Uterus (tissue), 4 donors: ENCODE measurements at places on chromosomes 3 and 15. TPM values are rescaled to one million over a fixed set of nuclear protein-coding genes. Genes with fewer than 3 reads are reported as not detected.
A peak's percentile ranks its signal among the peaks of the same experiment; 100 is the strongest.

- DNase-seq, result no peak
Observed at GRCh38 chr3:51896607-51897305, 6.4 kb downstream of the IQCF1 start.

- peak; percentile 36 for DNase-seq
Observed at GRCh38 chr3:52046186-52046901, 10.0 kb downstream of the DUSP7 start.

GRCh38 chr15:52730173-52730572 is 51.0 kb upstream of the ATOSA start:
- no peak for DNase-seq

- no peak for DNase-seq
Observed at GRCh38 chr3:180421221-180421620, 180.7 kb upstream of the TTC14 start.

GRCh38 chr15:74696398-74696729 is 540 bp upstream of the EDC3 start:
- DNase-seq, result no peak

DNA sequence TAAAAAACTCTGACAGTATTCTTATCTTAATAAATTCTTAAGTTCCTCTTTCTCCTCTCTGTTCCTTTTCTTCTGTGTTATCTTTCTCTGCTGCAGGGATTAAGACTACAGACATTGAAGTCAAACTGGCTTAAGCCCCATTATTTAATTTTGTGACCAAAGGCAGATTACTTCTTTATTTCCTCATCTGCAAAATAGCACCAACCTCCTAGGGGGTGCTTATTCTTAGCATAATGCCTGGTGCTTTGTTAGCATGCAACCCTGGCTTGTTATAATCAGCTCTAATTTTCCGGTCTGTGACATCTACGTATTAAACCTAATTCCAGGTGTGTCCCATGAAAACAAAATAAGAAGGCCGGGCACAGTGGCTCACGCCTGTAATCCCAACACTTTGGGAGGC is 23.8 kb downstream of the SEMA6D start:
- DNase-seq, result no peak

DNA sequence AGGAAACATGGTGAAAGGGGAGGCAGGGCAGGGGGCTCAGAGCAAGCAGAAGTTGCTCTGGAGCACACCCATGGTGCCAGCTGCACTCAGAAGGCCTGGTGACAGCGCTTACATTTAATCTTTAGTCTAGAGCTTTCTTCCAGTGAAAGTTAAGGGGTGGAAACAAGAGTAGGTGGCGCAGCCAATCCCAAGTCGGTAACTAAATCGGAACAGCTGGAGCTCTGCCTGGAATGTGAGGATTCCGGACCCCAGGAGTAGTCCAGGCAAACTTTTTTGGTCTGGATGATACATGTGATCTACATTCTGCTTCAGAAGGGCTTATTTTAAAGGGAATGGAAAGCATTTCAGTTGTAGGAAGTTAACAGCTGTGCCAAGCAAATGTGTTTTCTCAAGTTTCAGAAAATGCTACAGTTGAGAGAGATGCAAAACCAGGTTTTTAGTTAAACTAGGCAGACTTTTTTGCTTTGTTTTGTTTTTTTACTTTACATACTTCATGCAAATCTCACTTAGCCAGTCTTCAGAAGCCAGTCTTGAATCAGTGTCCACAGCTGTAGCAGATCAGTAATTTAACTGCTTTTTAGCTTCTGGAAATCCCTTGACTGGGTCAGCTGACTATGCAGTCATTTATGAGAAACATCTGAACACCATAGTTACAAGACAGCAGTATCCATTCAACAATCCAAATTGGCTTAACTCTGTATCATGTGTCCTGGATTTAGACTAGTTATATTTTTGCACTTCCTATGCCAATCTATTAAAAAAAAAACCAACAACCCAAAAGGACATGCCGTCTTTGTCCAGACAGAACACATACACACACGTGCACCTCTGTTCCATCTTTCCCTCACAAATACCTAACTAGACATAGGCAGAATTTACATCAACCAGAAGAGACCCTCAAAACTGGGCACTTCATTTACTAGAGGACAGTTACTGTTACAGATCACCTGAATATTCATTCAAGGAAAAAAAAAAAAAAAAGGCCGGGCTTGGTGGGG is 33.2 kb downstream of the ZNF106 start:
- peak; percentile 81 for DNase-seq

- no peak for DNase-seq
Observed at GRCh38 chr3:160403796-160404470, 4.5 kb downstream of the SMC4 start.

- DNase-seq, result no peak
Observed at GRCh38 chr15:57696146-57696545, 10.4 kb upstream of the POLR2M start.

- peak; percentile 86 for DNase-seq
Observed at GRCh38 chr3:48301020-48301799, 32.3 kb downstream of the SPINK8 start.

- DNase-seq, result no peak
Observed at GRCh38 chr15:70153921-70154717, 56.4 kb upstream of the TLE3 start.

DNA sequence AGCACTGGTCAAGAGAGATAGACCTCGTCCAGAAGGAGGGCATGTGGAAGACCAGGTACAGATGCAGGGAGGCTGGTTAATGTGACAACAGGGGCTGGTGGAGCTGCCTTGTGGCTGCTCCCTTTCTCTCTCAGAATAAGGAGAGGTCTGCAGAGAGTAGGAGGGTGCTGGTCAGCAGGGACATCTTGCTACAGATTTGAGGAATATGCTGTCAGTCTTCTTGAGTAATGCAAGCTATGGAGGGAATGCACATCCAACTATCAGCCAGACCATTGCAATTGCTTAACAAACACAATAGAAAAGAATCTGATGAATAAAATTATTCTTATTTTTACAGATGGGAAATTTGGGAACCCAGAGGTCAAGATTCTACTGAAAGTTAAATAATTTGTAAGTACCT is 20.3 kb upstream of the SIAH2 start:
- DNase-seq, result no peak

GRCh38 chr3:184092199-184092598 is 4.7 kb upstream of the HTR3E start:
- DNase-seq, result no peak

DNA sequence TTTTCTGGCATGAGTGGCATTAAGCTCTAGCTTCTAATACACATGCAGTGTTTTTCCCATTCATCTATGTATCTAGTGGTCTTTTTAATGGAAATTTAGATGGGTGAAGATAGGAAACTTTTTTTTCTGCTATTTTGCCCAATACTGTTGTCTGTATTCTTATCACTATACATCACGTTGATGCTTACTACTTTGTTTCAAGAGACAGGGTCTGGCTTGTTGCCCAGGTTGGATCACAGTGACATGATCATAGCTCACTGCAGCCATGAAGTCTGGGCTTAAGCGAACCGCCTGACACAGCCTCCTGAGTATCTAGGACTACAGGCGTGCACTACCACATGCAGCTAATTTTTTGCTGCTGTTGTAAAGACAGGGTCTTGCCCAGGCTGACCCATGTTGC is 84.6 kb downstream of the PEAK1 start:
- no peak for DNase-seq

- no peak for DNase-seq
Observed at GRCh38 chr15:67783303-67783702, 42.0 kb upstream of the SKOR1 start.

- no peak for DNase-seq
Observed at GRCh38 chr3:189273736-189274135, 102.0 kb downstream of the TPRG1 start.

DNA sequence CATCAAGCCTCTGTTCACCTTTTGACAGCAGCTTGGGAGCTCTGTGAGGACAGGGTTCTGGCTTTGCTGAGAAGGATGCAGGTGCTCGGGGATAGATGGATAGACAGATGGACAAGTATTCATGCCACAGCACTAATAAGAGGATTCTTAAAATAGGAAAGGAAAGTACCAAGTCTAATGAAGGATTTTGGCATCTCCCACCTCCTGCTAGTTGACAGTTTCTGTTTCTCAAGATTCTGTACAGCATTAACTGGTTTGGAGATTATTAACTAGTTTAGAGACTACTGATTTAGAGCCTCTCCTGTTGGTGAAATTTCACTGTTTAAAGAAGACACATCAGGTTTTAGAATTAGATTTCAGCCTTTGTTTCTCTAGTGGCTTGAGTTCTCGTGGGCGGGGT is 152.3 kb downstream of the CACNA1D start:
- no peak for DNase-seq

GRCh38 chr3:152211655-152212054 is 57.1 kb upstream of the MBNL1 start:
- no peak for DNase-seq

GRCh38 chr3:20039466-20039764 is 831 bp upstream of the KAT2B start:
- no peak for DNase-seq

DNA sequence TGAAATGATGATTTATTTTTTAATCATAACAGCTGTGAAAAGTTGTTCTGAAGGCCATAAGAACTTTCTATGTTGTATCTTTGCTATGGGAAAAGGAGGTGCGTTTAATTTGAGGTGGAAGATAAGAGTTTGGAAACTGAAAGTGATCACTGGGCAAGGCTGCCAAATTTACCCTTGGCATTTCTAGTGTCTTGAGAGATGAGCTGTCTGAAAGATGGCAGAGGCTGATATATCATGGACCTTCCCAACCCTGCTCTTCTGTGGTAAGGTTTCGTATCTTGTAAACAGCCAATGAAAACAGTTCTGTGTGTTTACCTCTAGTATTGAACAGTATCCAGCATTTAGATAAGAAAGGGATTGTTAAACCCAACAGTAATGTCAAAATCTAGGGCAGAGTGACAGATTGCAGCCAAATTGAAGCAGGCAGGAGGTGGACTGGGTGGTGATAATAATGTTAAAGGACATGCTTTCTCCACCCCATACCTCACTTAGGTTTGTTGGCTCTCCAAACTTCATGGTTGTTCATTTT is 15.8 kb upstream of the NFKBIZ start:
- no peak for DNase-seq

GRCh38 chr3:192747145-192747544 is 19.8 kb upstream of the FGF12 start:
- DNase-seq, result no peak

DNA sequence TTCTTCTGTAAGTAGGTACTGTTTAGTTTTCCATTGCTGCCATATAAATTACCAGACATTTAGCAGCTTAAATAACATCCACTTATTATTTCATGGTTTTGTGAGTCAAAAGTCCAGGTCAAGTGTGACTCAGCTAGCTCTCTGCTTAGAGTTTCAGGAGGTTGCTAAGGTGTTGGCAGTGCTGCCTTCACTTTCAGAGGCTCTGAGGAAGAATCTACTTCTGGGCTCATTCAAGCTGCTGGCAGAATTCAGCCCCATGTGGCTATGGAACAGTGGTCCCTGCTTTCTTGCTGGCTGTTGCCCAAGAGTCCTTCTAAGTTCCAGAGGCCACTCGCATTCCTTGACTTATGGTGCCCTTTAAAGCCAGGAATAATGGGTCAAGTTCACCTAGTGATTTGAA is 4.5 kb downstream of the CFAP44 start:
- no peak for DNase-seq

DNA sequence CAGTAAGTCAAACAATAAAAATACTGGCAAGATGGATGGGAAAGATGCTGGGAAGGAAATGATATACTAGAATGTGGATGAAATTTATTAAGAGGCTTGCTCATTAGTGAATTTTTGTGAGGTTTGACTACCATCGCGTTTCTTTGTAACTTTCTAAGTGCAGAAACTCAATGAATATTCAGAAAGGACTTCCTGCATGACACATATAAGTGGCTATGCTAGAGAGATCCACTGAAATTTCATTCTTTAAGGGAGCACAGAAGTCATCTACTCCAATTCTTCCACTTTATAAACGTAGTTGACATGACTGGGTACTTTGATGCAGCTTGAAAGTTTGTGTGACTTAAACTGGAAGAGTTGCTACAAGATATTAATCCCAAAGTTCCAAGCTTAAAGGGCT is 88.0 kb downstream of the SHQ1 start:
- no peak for DNase-seq

DNA sequence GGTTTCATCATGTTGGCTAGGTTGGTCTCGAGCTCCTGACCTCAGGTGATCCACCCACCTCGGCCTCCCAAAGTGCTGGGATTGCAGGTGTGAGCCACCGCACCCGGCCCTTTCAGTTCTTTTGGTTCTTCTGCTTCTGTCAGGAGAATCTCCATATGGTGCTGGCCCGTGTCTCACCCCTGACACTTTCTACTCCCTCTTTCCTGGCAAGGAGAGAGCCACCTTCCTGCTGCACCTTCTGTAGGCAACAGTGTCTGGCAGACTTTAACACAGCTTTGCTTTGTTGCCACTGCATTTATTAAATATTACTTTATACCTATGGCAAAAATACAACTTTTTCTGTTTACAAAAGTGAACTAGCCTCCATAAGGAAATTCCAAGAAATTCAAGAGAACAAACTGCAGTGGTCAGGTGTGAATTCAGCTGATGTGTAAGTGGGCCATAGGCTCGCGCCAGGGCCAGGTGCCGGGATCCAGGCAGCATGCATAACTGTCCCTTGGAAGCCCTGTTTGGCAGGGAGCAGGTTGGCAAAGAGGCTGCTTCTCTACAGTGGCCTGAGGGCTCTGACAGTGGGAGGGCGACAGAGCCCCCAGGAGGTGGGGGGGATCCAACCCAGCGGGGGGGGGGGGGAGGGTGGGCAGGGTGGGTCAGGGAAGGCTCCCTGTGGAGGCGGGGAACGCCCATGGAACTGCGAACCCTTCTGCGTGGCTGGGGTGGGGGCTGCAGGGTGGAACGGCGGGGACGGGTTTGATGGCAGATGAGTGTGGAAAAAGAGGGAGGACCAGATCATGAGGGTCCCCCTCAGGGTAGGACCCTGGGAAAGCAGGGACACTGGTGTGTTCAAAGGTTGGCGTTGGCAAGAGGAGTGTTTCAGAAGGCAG is 21.1 kb downstream of the CTSH start:
- DNase-seq, result no peak

DNA sequence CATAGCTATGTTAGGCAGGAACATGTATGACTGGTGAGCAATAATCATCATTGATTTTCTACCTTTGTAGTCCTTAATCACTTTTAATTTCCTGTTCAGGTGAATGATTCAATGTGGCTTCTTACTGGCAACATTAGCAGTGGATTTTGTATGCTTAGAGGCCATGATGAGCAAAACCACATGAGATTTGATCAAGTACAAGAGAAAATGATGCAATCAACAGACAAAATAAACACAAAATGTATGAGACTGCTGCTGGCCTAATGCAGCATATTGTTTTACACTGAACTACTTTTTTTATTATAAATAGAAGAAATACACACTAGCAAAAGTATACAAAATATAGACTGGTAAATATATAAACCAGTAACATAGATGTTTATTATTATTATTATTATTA is 47.5 kb upstream of the SI start:
- DNase-seq, result no peak

Gene ACKR2
- 8.7 TPM for total RNA-seq

Gene PPM1L
- 3.2 TPM for total RNA-seq

Gene TIMP4
- 10.6 TPM for total RNA-seq

Gene TBC1D21
- total RNA-seq, result not detected

Gene ST8SIA2
- not detected for total RNA-seq

Gene LRRC31
- total RNA-seq, result not detected

Gene RARRES1
- total RNA-seq, result 398 TPM

Gene CRYBG3
- 41.5 TPM for total RNA-seq

Gene LDHAL6B
- not detected for total RNA-seq

Gene CPN2
- total RNA-seq, result not detected

Gene UBE2E2
- 58.5 TPM for total RNA-seq

Gene SEMA3G
- 4.4 TPM for total RNA-seq

Gene OSBPL10
- 46.9 TPM for total RNA-seq
